HepG2 (cell line): ENCODE measurements at places on chromosomes 11 and 22. TPM values are rescaled to one million over a fixed set of nuclear protein-coding genes. Genes with fewer than 3 reads are reported as not detected.

DEPDC7 gene
- total RNA-seq, result 33.3 and 37.9 TPM in 2 replicates

GRCh38 chr11:119332111-119332765, 2.1 kb upstream of the RNF26 start:
- peaks cover 8% of the 10 kb centered on the region for H3K36me3 ChIP-seq
- no peaks in the 10 kb centered on the region for H3K27me3 ChIP-seq
- H3K4me1 ChIP-seq, result peaks cover 38% of the 10 kb centered on the region
- DNase-seq, result no peak
- H3K27ac ChIP-seq, result no peak overlapping the region

- no peaks in the 10 kb centered on the region for H3K36me3 ChIP-seq
- H3K27ac ChIP-seq, result no peak overlapping the region
These were observed 28.2 kb downstream of the SIK3 start for GRCh38 chr11:117070016-117070415.

GRCh38 chr22:28072066-28072465, 153.0 kb upstream of the PITPNB start:
- H3K4me1 ChIP-seq, result peaks cover 19% of the 10 kb centered on the region
- no peaks in the 10 kb centered on the region for H3K27me3 ChIP-seq
- no peak for DNase-seq
- no peak overlapping the region for H3K4me3 ChIP-seq
- no peak overlapping the region for H3K27ac ChIP-seq

GRCh38 chr11:47944632-47945031, 35.7 kb upstream of the PTPRJ start:
- H3K4me3 ChIP-seq, result no peak overlapping the region
- no peaks in the 10 kb centered on the region for H3K27me3 ChIP-seq
- DNase-seq, result no peak
- H3K36me3 ChIP-seq, result no peaks in the 10 kb centered on the region
- peaks cover 22% of the 10 kb centered on the region for H3K4me1 ChIP-seq
- no peak overlapping the region for H3K27ac ChIP-seq

DNA sequence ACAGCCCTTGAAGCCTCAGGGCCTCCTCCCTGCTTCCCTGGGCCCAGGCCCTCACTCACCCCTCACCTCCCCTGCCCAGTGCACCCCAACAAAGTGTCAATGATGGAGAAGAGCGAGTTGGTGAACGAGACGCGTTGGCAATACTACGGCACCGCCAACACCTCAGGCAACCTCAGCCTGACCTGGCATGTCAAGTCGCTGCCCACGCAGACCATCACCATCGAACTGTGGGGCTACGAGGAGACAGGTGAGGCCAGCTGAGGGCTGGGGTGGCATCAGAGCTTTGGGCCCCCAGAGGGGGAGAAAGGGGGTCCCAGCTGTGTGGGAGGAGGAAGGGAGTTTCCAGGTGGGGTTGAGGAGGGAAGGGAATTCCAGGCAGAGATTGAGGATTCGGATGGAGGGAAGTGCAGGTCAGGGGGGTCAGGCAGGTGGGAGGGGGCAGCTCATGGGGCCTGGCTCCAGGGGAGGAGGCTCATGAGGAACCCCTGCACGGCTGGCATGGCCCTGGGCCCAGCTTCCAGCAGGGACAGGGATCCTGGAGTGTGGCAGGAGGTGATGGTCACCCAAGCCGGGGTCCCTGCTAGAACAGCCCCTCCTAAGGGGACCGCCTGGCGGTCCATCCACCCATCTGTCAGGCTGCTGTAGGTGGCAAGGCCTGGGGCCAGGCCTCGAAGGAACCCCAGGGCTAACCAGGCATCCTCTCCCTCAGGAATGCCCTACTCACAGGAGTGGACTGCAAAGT, 2.9 kb downstream of the SUSD2 start:
- H3K36me3 ChIP-seq, result no peaks in the 10 kb centered on the region
- peaks cover 23% of the 10 kb centered on the region for H3K4me1 ChIP-seq
- no peak overlapping the region for H3K4me3 ChIP-seq
- no peak for DNase-seq
- no peak overlapping the region for H3K27ac ChIP-seq

- peaks cover 5% of the 10 kb centered on the region; the same call in 1 of the 2 replicates for H3K36me3 ChIP-seq
- peak overlapping the region; percentile 91 for H3K27ac ChIP-seq
- H3K27me3 ChIP-seq, result no peaks in the 10 kb centered on the region
- no peak overlapping the region for H3K4me3 ChIP-seq
These were observed 11.7 kb downstream of the LIMK2 start for GRCh38 chr22:31223786-31224191.
